ENCODE measurements at places on chromosomes 1 and 21.

DNA sequence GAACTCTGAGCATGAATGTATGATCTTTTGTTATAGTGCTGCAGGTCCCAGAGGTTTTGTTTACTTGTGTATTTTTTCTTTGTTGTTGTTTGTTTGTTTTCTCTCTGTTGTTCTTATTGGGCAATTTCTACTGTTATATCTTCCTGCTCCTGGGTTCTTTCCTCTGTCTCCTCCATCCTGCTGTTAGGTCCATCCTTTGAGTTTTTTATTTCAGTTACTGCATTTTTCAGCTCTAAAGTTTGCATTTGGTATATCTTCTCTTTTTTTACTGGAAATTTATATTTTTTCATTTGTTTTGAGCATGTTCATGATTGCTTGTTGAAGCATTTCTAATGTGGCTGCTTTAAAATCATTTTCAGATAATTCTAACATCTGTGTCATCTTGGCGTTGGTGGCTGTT is 9.9 kb downstream of the TRPM2 start:
- no peak for DNase-seq

GRCh38 chr1:94908965-94909364 is 17.9 kb downstream of the CNN3 start:
- DNase-seq, result no peak

- no peak for DNase-seq
These were observed 7.3 kb downstream of the TNNI1 start for GRCh38 chr1:201414051-201414738.

DNA sequence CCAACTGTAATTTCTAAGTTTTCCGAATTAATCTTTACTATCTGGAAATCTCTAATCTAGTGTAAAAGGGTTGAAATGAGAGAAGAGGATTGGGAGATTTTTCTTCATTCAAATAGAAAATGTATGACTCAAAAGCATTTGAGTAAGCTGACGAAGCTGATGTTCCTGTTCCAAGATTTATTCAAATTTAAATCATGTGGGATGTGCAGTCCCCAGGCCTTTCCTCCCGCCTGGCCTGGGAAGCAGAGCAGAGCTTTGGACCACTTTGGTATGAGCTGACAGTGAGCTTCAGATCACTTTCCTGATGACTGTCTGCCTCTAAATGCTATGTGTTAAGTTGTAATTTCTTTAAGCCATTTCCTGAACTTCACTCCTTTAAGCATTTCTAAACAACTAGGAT is 192.0 kb downstream of the DHRS3 start:
- no peak for DNase-seq

- no peak for DNase-seq
These were observed 43.7 kb downstream of the BACH1 start for GRCh38 chr21:29342363-29342957.

GRCh38 chr1:241208910-241209379 is 148.1 kb downstream of the RGS7 start:
- DNase-seq, result peak; percentile 86

GRCh38 chr1:71930511-71930910 is 351.8 kb downstream of the NEGR1 start:
- no peak for DNase-seq

DNA sequence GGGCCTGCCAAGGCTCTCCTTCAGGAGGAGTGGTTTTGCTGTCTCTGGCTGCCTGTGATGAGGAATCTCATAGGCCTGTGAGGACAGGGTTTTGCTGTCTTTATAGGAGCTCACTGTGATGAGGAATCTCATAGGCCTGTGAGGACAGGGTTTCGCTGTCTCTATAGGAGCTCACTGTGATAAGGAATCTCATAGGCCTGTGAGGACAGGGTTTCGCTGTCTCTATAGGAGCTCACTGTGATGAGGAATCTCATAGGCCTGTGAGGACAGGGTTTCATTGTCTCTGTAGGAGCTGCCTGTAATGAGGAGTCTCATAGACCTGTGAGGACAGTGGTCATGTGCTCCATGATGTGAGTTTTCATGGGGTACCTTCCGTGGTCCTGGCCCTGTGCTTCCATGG is 29.0 kb downstream of the CLIC6 start:
- DNase-seq, result no peak

DNA sequence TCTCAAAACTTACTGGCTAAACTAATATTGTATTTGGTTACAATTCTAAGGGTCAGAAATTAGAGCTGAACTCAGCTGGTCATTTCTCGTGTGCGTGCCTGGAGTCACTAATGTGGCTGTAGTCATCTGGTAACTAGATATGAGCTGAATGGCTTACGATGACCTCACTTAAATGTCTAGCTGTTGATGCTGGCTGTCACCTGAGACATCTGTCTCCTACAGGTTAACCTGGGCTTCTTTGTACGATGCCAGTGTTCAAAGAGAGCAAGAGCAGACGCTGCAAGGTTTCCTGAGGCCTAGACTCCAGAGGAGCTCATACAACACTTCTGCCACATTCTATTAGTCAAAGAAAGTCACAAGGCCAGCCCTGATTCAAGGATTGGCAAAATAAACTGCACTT is 17.1 kb upstream of the ALG6 start:
- DNase-seq, result peak; percentile 56

GRCh38 chr1:91621907-91622306 is 121.3 kb downstream of the CDC7 start:
- DNase-seq, result no peak

DNA sequence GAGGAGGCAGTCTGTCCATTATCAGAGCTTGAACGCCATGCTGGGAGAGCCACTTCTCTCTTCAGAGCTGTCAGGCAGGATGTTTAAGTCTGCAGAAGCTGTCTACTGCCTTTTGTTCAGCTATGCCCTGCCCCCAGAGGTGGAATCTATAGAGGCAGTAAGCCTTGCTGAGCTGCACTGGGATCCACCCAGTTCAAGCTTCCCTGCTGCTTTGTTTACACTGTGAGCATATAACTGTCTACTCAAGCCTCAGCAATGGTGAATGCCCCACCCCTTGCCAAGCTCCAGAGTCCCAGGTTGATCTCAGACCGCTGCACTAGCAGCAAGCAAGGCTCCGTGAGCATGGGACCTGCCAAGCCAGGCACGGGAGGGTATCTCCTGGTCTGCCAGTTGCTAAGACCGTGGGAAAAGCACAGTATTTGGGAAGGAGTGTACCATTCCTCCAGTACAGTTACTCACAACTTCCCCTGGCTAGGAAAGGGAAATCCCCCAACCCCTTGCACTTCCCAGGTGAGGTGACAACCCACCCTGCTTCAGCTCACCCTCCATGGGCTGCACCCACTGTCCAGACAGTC is 32.5 kb downstream of the RGS13 start:
- DNase-seq, result peak; percentile 61

DNA sequence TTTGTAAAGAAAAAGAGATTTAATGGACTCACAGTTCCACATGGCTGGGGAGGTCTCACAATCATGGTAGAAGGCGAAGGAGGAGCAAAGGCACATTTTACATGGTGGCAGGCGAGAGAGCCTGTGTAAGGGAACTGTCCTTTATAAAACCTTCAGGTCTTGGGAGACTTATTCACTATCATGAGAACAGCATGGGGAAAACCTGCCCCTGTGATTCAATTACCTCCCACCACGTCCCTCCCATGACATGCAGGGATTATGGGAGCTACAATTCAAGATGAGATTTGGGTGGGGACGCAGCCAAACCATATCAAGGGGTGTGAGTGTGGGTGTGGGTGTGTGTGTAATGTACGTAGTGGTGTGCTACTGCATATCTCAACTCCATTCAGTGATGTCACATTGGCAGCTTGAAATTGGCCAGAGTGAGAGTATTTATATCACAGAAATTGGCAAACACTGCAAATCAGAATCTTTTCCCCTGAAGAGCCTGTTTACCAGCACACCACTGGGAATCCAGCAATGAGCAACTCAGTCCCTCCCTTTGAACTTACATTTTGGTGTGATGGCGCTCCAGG is 5.4 kb downstream of the ARHGEF10L start:
- DNase-seq, result no peak

GRCh38 chr1:98203466-98203865 is 282.6 kb upstream of the DPYD start:
- DNase-seq, result no peak

GRCh38 chr1:169694304-169695075 is 16.9 kb downstream of the SELL start:
- no peak for DNase-seq

DNA sequence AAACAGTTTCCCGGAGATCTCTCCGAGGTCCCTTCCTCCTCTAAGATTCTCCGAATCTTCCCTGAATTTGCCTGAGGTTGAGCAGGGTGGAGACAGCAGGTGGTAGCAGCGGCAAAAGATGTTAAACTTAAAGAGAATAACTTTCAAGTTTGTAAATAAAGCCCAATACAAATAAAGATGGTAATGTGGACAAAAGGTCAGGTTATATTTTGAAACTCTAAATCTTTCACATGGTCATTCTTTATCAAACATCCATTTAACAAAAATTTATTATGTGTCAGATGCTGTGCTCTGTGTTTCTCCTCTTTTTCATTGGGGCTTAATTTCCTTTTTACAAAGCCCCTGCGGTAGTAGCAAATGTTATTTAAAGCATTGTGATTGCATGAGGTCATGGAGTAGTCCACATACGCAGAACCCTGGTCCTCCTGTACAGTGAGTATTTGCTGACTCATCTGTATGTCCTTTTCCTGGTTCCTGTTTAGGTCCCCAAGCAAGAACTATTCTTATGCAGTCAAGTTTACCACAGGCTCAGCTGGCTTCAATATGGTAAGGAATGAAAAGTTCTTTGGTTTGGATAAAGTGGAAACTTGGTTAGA is 119.2 kb downstream of the ITSN1 start:
- DNase-seq, result peak; percentile 89

DNA sequence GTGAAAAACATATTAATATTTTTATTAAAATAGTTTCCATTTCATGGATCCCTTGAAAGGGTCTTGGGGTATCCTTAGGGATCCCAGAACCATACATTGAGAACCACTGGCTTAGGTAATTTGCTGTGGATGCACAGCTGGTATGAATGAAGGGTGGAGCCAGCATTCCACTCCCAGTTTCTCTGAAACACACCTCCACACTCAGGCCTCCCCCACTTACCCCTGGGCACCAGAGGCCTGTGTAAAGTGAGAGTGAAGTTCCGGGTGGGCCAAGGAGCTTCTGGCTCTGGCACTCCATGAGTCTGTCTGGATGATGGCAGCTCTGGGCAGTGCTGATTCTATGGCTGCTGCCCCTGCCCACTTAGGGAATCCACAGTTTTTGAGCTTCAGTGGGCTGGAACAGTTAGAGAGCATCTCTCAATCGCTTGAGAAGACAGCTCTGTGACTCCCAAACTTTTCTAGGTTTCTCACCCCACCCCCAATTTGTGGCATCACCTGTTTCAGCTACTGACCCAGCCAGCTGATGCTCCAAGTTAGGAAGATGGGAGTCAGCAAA is 57.8 kb upstream of the CD1D start:
- no peak for DNase-seq

DNA sequence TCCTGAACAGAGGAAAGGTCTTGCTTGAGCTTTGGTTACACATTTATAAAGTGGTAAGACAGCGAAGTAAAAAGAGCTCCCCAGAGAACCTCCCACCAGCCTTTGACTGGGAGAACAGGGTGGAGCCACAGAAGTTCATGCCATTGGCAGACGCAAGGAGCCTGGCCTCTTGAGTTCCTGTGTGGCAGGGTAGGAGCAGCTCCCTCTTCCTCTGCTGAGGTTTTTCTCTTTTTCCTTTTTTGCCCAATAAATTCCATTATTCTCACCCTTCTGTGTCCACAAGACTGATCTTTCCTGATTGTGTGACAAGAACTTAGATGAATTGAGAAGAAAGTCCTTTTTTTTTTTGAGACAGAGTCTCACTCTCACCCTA is 4.3 kb downstream of the THEM4 start:
- no peak for DNase-seq

GRCh38 chr1:234525099-234525799 is 46.3 kb upstream of the TARBP1 start:
- DNase-seq, result no peak
